ENCODE measurements at places on chromosomes 3 and 15.
A peak's percentile ranks its signal among the peaks of the same experiment; 100 is the strongest.

DNA sequence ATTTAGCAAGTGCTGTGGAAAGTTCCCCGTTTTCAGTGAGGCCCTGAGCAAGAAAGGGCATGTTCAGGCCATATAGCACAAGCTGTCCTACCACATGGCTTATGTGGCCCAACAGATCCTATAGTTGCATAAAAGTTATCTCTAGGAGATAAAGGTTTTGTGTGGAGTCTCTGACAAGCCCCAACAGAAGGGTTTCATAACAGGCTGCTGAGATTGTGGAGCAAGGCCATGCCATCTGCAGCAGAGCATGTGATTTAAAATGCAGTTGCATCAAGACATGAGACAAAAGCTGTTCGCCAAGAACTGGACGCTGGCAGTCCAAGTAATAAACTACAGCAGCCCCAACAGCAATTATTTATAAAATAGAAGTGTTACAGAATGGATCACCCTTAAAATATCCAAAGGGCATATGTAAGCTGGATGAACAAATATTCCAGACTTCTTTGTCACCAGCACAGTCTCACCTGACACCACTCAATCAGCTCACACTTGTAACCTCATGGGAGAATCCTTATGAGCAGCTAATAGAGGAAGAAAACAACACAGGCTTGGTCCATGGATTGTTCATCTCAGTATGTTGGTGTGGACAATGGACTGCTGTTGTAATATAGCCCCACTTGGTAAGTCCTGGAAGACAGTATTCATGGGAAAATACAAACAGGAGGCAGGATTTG is 14.4 kb upstream of the CLDN1 start:
- DNase-seq, result no peak

GRCh38 chr3:31364188-31364587 is 168.5 kb upstream of the STT3B start:
- DNase-seq, result no peak

DNA sequence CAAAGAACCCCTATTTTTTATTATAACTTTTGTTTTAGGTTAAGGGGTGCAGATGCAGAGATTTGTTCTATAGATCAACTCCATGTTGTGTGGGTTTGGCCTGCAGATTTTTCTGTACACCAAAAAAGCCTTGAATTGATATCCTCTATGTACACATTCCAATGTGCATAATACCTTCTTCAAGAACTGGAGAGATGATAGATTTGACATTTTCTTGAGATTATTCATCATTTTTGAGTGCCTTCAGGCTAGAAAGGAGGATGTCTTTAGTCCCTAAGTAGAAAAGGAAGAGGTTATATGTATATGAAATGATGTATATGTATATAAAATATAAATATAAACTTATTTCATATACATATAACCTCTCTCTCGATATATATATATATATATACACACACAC is 1190.0 kb upstream of the ALCAM start:
- no peak for DNase-seq

- DNase-seq, result no peak
Measured at GRCh38 chr3:71309886-71310285, 273.6 kb downstream of the FOXP1 start.

DNA sequence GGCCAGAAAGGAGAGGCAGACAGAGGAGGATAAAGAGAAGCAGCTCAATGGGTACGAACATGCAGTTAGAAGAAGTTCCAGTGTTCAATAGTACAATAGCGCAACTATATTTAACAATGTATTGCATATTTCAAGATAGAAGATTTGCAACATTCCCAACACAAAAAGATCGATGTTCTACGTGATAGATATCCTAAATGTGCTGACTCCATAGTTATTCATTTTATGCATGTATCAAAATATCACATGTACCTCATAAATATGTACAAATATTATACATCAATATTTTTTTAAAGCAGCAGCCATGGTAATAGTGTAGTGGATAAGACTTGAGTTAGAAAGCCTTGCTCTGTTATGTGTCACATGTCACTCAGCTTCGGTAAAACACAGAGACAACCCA is 110.2 kb upstream of the ASB14 start:
- no peak for DNase-seq

DNA sequence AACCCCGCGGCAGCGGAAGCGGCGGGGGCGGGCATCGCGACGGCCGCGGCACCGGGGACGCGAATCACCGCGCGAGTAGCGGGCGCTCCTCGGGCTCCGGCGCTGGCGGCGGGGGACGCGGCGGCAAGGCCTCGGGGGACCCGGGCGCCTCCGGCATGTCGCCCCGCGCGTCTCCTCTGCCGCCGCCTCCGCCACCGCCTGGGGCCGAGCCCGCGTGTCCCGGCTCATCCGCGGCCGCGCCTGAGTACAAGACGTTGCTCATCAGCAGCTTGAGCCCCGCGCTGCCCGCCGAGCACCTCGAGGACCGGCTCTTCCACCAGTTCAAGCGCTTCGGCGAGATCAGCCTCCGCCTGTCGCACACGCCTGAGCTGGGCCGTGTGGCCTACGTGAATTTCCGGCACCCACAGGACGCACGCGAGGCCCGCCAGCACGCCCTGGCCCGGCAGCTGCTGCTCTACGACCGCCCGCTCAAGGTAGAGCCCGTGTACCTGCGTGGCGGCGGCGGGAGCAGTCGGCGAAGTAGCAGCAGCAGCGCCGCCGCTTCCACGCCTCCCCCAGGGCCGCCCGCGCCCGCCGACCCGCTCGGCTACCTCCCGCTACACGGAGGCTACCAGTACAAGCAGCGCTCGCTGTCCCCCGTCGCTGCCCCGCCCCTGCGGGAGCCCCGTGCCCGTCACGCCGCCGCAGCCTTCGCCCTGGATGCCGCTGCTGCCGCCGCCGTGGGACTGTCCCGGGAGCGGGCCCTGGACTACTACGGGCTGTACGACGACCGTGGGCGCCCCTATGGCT is 675 bp downstream of the RBM15B start:
- no peak for DNase-seq

DNA sequence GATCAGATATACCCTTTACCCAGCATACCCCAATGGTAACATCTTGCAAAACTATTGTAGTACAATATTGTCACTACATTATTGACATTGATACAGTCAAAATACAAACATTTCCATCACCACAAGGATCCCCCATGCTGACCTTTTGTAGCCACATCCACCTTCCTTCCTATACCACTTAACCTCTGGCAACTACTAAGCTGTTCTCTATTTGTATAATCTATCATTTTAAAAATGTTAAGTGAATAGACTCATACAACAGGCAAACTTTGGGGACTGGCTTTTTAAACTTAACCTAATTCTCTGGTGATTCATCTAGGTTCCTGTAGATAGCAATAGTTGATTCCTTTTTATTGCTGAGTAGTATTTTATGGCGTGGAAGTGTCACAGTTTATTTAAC is 29.6 kb upstream of the IFT57 start:
- no peak for DNase-seq

DNA sequence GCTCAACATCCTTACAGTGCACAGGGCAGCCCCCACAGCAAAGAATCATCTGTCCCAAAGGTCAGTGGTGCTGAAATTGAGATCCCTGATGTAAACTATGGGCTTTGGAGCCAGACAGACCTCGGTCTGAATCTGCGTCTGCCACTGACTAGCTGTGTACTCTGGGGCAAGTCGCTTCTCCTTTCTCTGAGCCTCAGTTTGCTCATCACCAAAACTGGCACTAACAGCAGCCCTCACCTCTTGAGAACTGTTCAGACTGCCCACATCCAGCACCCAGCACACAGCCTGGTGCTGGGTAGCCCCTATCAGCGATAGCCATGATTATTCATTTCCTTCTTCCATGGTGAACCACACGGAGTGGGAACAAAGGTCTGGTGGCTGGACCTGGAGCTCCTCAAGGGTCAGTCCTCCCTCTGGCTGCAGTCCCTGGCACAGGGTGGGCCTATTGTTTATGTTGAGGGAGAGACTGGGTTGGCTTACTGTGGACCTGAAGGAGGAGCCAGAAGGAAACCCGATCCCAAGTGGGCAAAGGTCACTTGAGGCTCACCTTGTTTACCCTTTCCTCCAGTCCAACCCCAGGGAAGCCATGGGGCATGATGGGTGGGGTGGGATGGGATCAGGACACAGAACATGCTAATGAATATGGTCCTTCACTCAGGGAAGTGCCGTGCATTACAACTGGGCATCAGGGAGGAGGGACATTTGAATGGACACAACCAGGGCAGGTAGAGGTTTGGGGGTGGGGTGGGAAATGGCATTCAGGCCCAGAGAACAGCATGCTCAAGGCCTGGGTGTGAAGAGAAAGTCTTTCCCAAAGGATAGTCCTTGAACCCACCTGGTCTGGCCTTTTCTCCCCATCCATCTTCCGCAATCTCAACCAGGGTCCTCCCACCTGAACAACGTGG is 1.6 kb upstream of the PRKCD start:
- DNase-seq, result no peak

DNA sequence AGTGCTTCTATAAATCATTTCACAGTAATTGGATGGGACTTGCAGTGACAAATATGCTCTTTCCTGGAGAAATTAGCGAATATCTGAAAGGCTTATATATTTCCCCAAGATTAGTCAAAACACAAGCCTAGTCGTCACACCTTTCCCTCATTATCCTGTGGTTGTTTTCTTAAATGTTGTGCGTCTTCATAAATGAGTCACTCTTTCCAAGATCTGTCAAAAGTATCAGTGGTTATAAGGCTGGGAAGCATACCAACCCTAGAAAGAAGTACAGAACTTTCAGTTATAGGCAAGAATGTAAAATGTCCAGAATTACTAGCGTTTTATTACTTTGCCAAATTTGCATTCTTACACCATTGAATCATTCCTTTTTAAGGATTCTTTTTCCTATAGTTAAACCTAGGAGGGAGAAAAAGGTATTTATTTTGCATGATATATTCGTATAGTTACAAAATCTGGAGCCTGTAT is 33.6 kb downstream of the TMEM212 start:
- peak; percentile 94 for DNase-seq

GRCh38 chr3:190108804-190109203 is 11.9 kb downstream of the P3H2 start:
- DNase-seq, result no peak

DNA sequence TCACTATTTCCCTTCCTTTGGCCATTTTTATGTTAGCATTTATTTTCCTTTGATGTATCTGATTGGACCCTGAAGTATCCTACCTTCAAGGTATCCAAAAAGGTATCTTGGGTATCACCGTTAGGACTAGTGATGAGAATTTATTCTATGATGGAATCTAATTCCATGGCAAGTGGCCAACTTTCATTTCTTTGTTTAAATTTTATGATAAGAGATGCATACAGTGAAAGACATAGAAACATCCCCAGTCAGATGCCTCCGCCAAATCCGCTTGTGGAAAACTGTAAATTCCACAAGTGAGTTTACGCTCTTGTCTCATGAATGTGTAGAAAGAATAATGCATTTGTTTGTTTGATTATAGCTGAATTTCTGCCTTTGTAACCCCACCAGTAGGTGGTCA is 153.7 kb upstream of the NR2F2 start:
- DNase-seq, result no peak

DNA sequence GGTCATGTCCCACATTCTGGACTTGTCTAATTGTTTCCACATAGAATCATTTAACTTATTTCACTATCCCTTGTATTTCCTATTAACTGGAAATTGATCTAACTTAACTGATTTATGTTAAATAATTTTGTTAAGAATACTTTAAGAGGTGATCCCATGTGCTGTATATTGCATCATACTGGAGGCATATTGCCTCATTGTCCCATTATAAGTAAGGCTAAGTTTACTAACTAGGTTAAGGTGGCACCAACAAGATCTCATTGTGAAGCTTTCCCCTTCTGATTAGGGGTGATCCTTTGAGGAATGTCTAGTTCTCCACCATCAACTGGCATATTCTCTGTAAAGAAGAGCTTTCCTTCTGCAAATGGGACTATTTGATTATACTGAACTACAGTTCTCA is 24.4 kb downstream of the MAP1A start:
- DNase-seq, result no peak

- DNase-seq, result no peak
Measured at GRCh38 chr3:61637088-61638051, 76.0 kb downstream of the PTPRG start.

- DNase-seq, result no peak
Measured at GRCh38 chr3:34202975-34203374, 404.5 kb downstream of the PDCD6IP start.

- no peak for DNase-seq
Measured at GRCh38 chr3:71011565-71012287, 571.8 kb downstream of the FOXP1 start.

GRCh38 chr3:65665915-65666314 is 372.8 kb downstream of the MAGI1 start:
- no peak for DNase-seq

GRCh38 chr3:167743799-167744198 is 8.3 kb downstream of the SERPINI1 start:
- DNase-seq, result no peak

DNA sequence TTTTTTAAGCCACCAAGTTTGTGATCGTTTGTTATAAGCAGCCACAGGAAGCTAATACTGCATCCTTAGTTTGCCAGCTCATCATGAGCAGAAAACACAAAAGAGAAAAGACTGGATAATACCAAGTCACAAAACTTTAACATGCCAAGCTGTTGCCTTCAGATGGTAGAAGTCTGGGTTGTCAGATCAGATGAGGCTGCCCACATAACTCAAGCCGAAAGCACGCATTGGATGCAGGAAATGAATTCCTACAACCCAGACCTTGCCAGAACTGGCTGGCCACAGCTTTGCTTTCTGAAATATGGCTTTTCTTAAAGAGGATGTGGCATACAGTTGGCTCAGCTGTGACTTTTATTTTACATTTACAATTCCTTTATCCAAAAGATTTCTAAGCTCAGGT is 118.3 kb upstream of the NEO1 start:
- DNase-seq, result peak; percentile 35

DNA sequence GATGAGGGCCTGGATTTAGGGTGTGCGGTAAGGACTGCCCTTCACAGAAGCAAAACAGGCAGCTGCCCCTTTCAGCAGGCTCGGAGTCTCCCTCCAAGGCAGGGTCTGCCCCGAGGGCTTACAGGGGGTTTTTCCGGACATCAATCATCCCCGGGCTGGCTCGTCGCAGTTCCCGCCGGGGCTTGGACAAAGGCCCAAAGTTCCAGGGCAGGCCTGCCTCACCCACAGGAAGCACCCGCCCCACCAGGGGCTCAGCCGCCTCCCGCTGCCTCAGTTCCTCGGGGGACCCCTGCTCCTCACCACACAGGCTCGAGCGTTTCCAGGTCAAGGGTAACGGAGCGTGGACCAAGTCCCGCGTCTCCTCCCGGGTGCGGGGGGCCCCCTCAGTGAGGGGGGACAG is 27.0 kb downstream of the KIF7 start:
- no peak for DNase-seq

DNA sequence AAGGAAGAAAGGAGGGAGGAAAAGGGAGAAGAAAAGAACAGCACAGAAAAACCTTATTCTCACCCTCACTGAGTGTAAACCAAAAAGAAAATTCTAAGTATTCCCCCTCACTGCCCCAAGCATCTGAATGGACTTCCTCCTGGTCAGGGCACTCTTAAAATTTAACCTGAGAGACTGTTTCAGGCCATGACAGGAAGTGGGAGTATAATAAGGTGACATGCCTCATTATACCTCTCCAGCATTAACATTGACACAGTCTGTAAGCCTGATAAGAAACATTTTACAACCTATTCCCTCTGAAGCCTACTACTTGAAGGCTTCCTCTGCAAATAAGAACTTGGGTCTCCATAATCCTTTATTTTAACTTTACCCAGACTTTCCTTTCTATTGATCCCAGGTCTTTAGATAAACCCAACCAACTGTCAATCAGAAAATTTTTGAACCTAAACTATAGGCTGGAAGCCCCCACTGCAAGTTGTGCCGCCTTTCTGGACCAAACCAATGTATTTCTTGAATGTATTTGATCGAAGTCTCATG is 41.7 kb downstream of the SLCO2A1 start:
- DNase-seq, result no peak

Measured in stromal cell of bone marrow (primary cell).